Colonic mucosa (tissue), 4 donors: ENCODE measurements at places on chromosomes 7 and 10. TPM values are rescaled to one million over a fixed set of nuclear protein-coding genes. Genes with fewer than 3 reads are reported as not detected.

DNA sequence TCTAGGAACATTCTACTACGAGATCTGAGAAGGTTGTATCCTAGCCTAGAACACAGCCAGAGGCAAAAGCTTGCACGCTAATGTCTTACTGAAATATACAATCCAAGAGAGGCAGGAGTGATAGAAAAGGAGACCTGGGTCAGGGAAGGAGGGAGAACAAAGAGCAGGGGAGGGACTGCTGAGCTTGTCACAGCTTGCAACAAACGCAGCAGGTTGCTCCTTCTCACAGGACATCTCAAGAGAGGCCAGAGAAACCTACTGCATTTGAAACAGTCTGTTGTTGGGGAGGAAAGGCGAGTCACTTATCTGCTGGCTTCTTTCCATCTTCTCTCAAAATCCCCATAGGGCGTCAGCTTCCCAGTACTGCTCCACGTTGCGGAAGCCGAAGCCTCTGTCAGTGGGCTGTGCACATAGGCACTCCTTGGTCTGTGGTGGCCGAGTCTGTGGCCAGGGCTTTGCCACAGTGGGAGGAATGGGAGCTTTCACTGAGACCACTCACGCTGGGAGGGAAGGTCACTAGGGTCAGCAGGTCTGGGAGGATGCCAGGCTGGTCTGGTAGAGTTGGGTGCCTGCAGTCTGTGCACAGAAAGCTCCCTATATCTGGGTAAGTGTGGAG, 25.8 kb upstream of the GPNMB start:
- H3K4me1 ChIP-seq, result no peaks in the 10 kb centered on the region
- no peaks in the 10 kb centered on the region for H3K27me3 ChIP-seq
- no peak overlapping the region for H3K27ac ChIP-seq
- DNase-seq, result no peak

- H3K36me3 ChIP-seq, result no peaks in the 10 kb centered on the region
- H3K27ac ChIP-seq, result no peak overlapping the region
- DNase-seq, result no peak
- H3K4me3 ChIP-seq, result no peak overlapping the region
Observed at GRCh38 chr7:148958061-148958460, 70.2 kb downstream of the PDIA4 start.

- H3K36me3 ChIP-seq, result no peaks in the 10 kb centered on the region
- H3K27ac ChIP-seq, result peak overlapping the region; percentile 89
- DNase-seq, result peak; percentile 49
- H3K4me1 ChIP-seq, result peaks cover 15% of the 10 kb centered on the region
- H3K4me3 ChIP-seq, result peak overlapping the region; percentile 91
- no peaks in the 10 kb centered on the region for H3K27me3 ChIP-seq
Observed at GRCh38 chr10:131901181-131901829, 497 bp downstream of the PPP2R2D start.

- H3K27ac ChIP-seq, result peak within 1 kb of the TSS; percentile 36
- H3K27me3 ChIP-seq, result no peaks in the 10 kb centered on the region
- no peaks in the 10 kb centered on the region for H3K36me3 ChIP-seq
- DNase-seq, result peak; percentile 41
- H3K4me3 ChIP-seq, result peak within 1 kb of the TSS; percentile 52
- no peaks in the 10 kb centered on the region for H3K4me1 ChIP-seq
Observed at GRCh38 chr10:75431180-75432111, at the start of gene LRMDA. Gene LRMDA (plus strand): TSS chr10:75431624.

DNA sequence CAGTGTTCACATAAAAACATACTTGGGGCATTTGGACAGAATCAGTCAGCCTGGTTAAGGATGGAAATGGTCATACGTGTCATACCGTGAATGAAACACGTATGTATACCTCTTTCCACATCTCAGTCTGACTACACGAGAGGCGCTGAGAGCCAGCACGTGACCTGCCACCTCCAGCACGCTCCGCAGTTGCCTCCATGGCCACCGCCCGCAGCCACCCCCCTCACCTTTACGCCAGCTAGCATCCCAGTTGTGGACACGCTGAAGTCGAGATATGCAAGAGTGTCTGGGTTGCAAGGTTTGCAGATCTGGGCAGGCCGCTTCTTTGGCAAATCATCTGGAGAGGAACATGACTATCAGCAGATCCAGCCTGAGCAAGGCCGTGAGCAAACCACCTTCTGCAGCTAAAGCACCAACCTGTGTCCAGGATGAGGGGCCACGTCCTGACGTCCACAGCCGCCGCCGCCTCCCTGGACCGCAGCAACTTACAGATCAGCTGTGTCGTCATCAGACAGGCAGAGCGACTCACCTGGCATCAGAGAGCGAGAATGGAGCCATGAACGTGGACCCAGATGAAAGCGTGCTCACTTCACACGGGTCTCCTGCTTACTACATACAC, 209.4 kb downstream of the ZMYND11 start:
- no peaks in the 10 kb centered on the region for H3K4me1 ChIP-seq
- H3K36me3 ChIP-seq, result no peaks in the 10 kb centered on the region
- H3K27ac ChIP-seq, result no peak overlapping the region
- DNase-seq, result no peak
- H3K27me3 ChIP-seq, result no peaks in the 10 kb centered on the region

Gene ZNF783
- total RNA-seq, result 8.9 TPM

Gene MYH16
- not detected for total RNA-seq

Gene SFXN4
- 29.4 TPM for total RNA-seq

Gene GIMAP8
- total RNA-seq, result 3.4 TPM

Gene ARHGEF5
- total RNA-seq, result 83.6 TPM

Gene CACNB2
- total RNA-seq, result 9.8 TPM
